Stimulated activated memory B cell treated with anti-CD40 and anti-IgM and Interleukin-4, amounts not matched to agents 10 μg/mL and 1 μg/mL and 100 μg/mL, for 72 hours (primary cell): ENCODE measurements at places on chromosomes 5 and 9.

GRCh38 chr5:51806677-51807076, 423.4 kb downstream of the ISL1 start:
- ATAC-seq = no peak

DNA sequence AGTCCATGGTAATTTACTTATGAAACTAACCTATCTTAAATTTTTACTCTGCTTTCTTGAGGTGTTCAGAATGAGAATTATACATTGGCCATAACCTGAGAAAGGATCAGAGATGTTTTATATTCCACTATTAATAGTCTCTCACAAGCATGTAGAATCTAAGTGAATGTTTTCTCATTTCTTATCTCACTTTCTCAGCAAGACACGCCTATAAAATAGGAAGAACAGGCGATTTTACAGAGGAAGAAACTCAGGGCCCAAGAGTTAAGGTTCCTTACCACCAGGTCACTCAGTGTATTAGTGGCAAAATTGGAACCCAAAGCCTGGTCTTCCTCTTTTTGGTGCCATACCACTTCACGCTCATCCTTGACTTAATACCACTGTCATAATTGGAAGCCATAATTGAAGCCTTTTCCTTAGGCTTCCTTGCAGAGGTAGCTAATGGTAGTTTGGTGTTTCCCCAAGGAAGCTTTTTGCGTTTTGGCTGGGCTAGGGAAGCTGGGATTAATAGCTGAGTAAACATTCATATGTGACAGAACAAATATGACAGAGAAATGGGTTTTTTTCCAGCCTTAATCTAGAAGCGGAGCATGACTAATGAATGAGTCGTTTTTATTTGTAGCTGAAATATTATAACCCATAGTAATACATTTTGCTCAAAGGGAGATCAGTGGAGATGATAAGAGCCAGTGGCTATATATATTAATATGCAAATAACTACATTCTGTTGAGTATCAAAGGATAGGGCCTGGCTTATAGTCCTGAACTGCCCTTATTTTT, 16.9 kb downstream of the HMGXB3 start:
- no peak for ATAC-seq

GRCh38 chr5:43073597-43074546, 33.8 kb upstream of the ANXA2R start:
- no peak for ATAC-seq

GRCh38 chr9:135146766-135147473, 59.5 kb downstream of the OLFM1 start:
- no peak for ATAC-seq

- ATAC-seq = no peak
These were observed 586.4 kb downstream of the TLE4 start for GRCh38 chr9:80158131-80158530.

- ATAC-seq = no peak
These were observed 167.7 kb downstream of the DOCK8 start for GRCh38 chr9:382383-382782.

DNA sequence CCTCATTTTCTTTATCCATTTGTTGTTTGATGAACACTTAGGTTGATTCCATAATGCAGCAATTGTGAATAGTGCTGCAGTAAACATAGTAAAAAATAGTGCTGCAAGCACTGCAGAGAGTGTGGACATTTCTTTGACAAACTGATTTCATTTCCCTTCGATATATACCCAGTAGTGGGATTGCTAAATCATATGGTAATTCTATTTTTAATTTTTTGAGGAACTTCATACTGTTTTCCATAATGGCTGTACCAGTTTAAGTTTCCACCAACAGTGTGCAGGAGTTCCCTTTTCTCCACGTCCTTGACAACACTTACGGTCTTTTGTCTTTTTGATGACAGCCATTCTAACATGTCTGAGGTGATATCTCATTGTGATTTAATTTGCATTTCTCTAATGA, 138.2 kb upstream of the PLPPR1 start:
- ATAC-seq = no peak

GRCh38 chr5:52727576-52727975, 60.1 kb upstream of the ITGA1 start:
- no peak for ATAC-seq

DNA sequence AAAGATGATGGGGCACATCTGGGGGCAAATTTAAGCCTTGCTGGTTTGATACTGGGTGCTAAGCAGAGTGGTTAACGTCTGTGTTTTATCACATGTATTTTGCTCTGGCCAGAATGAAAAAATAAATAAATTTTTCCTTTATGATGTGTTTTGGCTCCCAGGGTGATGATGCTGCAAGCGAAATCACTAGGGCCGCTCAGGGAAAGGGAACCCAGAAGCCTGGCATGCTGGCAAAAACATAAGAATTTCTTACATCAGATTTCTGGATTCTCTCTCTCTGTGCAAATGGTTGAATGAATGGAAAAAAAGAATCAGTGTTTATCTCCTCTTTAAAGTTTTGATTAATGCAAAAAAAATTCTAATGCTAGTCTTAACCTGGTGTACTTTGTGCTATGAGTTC, 1975.2 kb upstream of the C9orf72 start:
- no peak for ATAC-seq

- no peak for ATAC-seq
These were observed 80.3 kb upstream of the SEMA6A start for GRCh38 chr5:116654925-116655324.

- ATAC-seq = no peak
These were observed 68.4 kb downstream of the PSD2 start for GRCh38 chr5:139863855-139864558.

DNA sequence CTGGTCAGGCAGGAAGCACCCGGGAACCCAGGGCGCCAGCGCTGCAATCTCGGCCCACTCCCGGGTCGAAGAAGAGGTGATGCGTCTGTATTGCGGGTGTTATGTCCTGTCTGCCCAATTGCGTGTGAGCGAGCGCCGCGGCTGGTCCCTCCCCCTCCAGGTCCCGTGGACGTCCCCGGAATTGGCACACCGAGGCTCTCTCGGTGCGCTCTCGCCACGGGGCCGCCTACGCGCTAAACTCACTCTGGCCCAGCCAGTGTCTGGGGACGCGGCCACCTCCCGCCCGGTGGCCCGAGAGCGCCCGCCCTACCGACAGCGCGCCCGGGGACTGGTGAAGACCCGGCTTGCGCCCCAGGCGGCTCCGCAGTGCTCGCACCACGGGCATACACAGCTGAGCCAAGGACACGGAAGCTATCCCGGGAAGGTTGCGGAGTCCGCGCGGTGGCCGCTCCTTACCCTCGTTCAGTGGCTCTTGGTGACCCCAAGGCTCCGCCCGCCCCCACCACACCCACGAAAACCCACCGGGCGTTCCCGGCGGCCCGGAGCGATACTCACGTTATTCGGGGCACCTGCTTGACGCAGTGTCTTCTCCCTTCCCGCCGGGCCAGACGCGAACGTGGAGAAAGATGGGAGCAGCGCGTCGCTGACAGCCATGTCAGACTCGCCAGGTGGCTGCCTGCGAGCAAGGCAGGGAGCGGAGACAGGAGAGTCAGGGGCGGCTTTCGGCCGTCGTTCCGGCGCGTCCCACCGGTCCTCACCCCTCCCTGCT, 1.0 kb downstream of the KLF4 start:
- peak; percentile 4 for ATAC-seq

DNA sequence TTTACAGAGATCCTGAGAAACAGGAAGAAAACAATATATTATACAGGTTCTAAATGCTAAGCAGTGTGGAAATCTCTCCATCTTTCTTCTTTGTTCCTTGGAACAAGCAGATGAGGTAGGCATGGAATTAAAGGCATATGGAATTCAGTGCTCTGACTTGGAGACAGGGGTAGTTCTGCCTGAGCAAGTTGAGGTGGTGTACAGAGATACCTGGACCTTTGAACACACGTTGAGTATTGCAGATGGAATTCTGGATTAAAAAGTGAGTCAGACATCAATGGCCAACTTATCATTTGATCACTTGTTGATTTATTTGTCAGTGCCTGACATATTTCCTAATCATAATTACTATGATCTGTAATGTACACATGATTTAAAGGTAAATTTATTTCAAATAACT, 293.9 kb upstream of the IRX4 start:
- no peak for ATAC-seq

- ATAC-seq = no peak
These were observed 82.2 kb upstream of the ICE1 start for GRCh38 chr5:5340206-5340729.

- peak; percentile 43 for ATAC-seq
These were observed 24.3 kb upstream of the POMT1 start for GRCh38 chr9:131478421-131478868.

GRCh38 chr5:3489239-3489843, 106.3 kb upstream of the IRX1 start:
- ATAC-seq = no peak
